ENCODE measurements at places on chromosomes 16 and 17.

GRCh38 chr17:74659889-74660288, 36.4 kb upstream of the CD300E start:
- DNase-seq = no peak

DNA sequence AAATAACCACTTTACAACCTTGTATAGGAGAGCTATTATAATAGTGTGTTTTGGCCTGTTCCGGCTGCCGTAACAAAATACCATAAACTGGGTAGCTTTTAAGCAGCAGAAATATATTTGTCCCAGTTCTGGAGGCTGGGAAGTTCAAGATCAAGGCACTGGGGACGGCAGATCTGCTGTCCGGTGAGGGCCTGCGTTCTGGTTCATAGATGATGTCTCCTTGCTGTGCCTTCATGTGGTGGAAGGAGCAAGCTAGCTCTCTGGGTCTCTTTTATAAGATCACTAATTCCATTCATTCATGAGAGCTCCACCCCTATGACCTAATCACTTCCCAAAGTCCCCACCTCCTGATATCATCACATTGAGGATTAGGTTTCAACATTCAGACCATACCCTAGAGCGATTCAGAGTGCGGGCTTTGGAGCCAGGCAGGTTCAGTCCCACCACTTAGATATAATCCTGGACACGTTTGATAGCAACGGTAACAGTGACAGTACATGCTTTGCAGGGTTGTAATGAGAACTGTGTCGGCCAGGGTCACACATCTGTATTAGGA, 76.2 kb upstream of the ZFHX3 start:
- no peak for DNase-seq

DNA sequence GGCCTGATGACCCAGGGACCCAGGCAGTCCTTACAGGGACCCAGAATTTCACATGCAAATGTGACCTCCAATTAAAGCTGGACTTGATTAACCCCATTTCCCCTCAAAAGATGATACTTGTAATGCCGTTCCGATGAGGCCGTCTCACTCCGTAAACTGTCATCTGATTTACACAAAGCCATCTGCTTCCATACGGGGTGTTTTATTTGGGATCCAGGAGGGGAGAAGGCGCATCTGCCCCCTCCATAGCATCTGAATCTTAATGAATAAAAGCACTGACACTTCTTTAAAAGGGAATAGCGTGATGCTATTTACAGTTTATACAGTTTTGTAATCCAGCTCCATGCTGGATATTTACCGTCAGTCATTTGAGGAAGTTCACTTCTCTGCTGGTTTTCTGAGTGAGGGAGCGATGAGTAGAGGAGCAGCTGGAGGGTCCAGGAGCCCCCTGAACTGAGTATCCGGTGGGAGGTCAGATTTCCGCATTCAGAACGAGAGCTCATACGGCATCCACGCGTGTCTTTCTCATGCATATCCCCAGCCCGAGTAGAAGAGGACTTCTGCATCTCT, 452.7 kb downstream of the WWOX start:
- no peak for DNase-seq

GRCh38 chr16:52755396-52755795, 208.5 kb upstream of the TOX3 start:
- no peak for DNase-seq

- DNase-seq = no peak
Observed at GRCh38 chr17:81037798-81038733, 3.1 kb downstream of the BAIAP2 start.

DNA sequence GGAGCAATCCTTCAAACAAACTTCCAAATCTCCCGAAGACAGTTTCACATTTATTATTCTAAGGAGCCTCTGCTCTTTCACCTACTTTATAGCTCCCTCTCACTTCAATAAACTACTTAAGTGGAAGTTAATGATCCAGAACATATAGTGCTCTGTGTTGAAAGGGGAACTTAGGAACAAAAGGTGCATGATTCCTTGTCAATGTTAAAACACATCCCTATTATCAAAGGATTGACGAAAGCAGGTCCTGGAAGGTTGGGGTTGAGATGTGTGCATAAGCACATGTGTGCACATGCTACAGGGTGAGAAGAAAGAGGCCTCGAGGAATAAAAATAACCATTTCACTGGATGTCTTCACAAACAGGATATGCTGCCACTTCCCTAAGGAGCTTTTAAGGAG, 170.3 kb downstream of the SLC39A11 start:
- DNase-seq = no peak

DNA sequence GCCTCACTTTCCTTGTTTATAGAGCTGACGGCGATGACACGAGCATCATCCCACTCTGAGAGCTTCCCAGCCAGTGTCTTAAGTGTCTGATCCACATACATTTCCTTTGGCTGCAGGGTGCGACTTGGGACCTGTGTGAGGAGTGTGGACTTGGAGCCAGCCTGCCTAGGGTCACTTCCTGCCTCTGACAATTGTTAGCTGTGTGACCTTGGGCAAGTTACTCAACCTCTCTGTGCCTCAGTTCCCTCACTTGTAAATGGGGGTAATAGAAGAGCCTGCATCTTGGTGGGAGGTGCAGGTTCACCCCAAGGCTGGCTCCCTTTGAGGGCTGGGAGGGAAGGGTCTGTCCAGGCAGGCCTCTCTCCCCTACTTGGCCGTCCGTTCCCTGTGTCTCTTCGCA, 27.4 kb upstream of the GSE1 start:
- no peak for DNase-seq

DNA sequence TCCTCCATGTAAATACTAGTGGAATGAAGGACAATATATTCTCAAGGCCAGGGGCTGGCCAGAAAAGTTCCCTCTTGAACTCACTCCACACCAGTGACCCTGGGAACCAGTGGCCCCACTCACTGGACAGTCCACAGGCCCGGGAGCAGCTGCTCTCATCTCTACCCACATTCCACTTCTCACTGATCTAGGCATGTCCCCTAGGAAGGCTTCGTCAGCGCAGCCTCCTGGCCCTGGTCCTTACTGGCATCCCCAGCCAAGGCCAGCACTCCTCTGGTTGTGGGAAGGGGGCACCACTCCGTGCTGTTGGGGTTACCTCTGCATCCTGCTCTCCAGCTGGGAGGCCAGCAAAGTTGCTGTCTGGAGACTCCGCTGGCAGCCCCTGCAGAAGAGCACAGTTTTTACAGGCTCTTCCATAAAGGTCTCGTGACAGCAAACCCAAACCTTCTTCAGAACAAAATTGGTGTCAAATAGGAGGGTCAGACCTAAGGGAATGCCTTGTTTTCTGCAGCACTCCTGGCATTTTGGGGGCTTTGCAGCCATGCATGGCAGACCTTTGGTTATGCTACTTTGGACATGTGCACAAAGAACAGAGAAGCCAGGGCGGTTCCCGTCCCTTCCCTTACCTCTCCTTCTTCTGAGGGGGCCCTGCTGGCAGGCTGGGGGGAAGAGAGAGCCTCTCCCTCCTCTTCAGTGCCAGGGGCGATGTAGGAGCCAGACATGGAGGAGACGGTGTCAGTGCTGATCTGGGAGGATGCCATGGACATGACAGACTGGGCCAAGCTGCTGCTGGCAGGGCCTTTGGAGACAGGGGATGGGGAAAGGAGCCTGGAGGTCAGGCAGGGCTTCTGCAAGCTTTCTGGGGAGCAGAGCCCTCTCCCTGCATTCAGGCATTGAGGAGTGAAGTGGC, 14.1 kb upstream of the FOXJ1 start:
- no peak for DNase-seq

- DNase-seq = peak; percentile 24
Observed at GRCh38 chr17:68684949-68685357, 83.8 kb upstream of the FAM20A start.

- no peak for DNase-seq
Observed at GRCh38 chr16:81873206-81873605, 94.1 kb downstream of the PLCG2 start.

- DNase-seq = no peak
Observed at GRCh38 chr17:38469875-38470274, 41.6 kb downstream of the ARHGAP23 start.

DNA sequence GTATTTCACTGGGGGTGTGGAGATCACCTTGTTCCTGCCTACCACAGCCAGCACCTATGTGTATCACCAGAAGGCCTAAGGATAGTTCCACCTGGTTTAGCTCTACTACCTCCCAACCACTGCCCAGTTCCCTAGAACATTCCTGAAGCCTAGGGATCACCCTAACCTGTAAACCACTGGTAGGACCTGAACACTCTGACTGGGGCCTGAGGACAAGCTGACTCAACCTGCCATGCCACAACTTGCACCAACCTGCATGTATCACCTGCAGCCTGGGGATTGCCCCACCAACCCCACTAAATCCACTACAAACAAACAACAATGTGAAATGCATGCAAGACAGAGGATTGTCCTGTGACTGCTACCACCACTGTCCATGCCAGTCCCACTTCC, 128.1 kb downstream of the KIF2B start:
- DNase-seq = no peak

DNA sequence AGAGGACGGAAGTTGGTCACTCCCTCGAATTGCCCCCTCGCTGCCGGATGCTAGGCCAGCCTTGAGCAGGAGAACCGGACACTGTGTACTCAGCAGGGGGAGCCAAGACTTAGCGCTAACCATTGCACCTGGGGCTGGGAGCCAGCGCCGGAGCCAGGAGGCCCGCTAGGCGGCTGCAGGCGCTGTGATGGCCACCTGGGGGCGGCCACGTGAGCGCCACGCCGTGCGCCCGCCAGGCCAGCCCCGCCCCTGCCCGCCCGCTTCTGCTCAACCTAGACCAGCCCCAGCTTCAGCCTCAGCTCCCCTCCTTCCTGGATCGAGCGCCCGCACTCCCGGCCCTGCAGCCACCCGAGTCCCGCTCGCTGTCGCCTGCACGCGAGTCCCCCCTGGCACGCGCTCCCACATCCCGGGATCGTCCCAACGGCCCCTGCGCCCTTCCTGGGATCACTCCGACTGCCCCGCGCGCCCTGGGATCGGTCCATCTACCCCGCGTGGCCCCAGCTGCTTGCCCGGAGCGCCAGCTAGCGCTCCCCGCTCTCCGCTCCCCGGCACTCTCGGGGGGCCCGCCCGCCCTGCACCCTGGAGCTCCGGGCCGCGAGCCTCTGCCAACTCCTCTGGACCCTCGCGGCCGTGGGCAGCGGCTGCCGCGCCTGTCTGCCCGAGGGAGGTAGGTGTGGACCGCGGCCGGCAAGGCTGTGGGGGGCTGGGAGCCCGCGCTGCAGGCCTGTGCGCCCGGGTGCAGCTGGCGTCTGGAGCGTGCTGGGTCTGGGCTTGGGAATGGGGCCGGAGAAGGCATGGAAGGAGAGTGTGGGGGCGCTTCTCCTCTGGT, at the start of gene EEF2K:
Gene EEF2K, plus strand, starts transcription at position 266 of the 829 bp plus-strand sequence. CDS start 19,452 bp downstream, outside the sequence.
- peak; percentile 97 for DNase-seq

GRCh38 chr17:68613739-68614298, 12.7 kb upstream of the FAM20A start:
- no peak for DNase-seq

- peak; percentile 36 for DNase-seq
Observed at GRCh38 chr16:86517652-86518258, 7.4 kb downstream of the FOXF1 start.

DNA sequence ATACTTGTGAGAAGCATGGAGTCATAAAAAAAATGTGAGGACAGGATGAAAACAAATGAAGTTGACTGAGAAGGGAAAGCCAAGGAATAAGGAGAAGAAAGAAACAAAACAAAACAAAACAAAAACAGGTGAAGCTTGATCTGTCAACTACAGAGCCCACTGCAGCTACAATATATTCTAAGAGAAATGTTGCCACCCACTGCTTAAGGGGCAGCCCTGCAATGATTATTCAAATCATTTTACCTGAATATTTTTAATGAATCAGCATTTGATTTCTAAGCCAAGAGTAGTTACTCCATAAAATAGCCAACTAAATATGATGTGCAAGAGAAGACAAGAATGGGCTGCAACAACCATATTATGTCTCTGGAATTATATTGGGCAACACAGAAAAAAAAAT, 252.0 kb upstream of the KIF2B start:
- no peak for DNase-seq

GRCh38 chr16:48383009-48383876, 2.0 kb downstream of the SIAH1 start:
- DNase-seq = no peak

DNA sequence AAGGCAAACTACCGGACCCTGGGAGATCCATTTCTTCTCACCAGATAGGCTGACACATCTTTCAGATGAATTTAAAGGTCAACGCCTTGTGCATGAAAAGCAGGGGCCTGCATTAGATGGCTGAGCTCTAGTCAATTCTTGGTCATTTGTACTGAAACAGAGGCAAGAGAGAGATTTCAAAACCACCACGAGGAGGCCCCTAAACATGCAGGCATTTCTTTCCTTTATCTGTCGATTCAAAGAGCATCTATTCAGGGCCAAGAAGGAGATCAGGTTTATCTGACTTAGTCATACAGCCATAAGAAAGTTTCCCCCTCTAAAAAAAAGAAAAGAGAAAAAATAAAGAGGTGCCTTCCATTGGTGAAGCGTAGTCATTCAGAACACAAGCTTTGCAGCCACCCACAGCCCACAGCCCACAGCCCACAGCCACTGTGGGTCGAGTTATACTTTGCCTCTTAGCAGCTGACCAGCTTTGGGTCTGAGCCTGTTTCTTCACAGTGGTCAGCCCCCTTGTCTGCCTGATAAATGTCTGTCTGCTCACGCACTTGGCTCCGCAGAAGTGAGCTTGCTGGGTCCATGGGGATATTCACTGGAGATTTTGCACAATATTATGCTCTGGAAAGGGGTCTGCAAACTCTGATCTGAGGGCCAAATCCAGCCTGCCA, 207.5 kb downstream of the CDH13 start:
- DNase-seq = no peak

DNA sequence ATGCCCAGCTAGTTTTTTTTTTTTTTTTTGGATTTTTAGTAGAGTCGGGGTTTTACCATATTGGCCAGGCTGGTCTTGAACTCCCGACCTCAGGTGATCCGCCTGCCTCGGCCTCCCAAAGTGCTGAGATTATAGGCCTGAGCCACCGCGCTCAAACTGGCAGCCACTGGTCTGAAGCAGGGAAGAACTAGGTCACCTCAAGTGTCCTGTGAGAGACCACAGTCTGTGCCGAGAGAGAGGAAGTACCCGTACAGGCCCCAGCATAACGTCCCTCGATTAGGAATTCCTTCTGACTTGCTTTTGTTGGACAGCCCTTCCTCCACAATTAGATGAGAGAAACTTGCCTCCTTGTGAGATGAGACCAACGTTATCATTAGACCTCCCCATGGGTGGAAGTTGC, 13.7 kb upstream of the CD300E start:
- DNase-seq = no peak

DNA sequence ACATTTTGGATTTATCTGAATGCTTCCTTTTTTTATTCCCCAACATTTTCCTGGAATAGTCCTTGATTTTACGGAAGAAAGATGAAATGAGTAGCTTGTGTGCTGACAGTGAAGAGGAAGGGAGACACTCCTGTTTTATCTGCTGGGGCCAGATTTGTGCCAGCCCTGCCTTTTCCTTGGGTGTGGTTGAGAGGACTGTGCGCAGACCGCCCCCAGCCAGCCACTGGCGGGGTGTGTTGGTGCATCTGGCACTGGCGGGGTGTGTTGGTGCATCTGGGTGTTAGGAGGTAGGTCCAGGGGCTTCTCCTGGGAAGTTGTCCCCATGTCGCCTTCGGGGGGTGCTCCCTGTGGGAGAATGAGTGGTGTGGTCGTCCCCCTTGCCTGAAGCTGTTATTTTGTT, 39.5 kb downstream of the RAP1GAP2 start:
- DNase-seq = no peak

All from gastrocnemius medialis (tissue), 4 donors.